ENCODE measurements at places on chromosomes 1 and 21.

GRCh38 chr21:45279446-45280177 is 8.1 kb downstream of the POFUT2 start:
- DNase-seq = no peak

DNA sequence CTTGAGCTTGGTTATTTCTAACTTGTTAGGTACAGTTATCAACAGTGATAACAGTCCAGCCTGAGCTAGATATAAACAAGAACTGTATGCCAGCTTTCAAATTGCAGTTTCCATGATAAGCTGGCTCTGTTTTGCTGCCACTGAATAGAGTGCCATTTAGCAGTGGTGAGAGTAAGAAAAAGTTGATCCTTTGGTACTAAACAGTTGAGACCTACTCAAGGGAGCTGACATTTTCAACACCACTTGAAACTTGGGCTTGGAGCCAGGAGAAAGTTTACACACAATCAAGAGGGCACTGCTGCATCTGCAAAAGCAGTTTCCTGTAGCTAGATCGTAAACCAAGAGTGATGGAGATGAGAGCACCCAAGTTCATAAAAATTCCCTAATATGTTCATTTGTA is 131.3 kb downstream of the RGS7 start:
- DNase-seq = no peak

DNA sequence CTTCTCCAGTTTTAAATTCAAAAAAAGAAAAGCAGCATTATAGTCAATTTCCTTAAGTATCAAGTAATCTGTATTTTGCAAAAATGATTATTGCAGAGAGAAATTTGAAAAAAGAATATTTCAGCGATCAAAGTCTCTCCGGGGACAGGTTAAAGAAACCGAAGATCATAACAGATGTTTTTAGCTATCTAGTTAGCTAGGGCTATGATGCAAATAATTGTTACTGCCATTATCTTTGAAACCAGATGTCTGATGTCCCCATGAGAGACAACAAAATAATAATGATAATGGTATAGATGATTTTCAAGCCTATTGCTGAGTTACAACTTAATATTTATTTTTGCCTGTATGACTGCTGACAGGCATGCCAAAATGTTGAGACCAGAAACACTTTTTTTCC is 1326.0 kb downstream of the PLA2G4A start:
- DNase-seq = no peak

DNA sequence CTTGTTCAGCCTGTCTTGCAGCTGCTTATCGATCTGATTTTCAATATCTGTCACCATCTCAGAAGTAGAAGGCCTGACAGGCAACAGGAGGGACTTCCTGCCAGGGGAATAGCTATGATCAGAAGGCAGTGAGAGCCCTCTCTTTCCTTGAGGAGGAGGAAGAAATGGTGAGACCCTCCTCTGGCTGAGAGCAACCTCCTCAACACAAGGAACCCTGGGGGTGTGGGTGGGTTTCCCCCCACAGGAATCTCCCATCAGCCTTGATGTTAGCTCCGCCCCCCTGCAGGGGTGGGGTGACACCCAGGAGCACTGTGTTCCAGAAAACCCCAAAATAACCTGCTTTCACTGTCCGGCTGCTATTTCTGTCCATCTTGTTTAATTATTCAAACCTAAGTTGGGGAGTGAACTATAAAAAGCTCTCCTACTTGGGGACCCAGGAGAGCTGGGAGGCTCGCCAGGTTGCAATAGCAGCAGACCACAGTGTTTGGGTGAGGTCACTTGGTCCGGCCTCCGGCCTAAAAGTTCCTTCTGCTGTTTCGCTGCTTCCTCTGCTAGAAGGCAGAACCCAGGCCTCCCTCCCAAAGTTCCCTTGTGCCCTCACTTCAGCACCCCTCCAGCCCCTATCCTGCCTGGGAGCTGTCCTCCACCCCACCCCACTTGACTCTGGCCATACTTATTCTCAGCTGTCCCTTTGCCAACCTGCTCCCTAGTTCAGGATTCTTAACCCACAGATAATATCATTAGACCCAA is 7.8 kb upstream of the MEF2D start:
- DNase-seq = peak; percentile 37

GRCh38 chr1:32413507-32414185 is 19.4 kb upstream of the BSDC1 start:
- no peak for DNase-seq

DNA sequence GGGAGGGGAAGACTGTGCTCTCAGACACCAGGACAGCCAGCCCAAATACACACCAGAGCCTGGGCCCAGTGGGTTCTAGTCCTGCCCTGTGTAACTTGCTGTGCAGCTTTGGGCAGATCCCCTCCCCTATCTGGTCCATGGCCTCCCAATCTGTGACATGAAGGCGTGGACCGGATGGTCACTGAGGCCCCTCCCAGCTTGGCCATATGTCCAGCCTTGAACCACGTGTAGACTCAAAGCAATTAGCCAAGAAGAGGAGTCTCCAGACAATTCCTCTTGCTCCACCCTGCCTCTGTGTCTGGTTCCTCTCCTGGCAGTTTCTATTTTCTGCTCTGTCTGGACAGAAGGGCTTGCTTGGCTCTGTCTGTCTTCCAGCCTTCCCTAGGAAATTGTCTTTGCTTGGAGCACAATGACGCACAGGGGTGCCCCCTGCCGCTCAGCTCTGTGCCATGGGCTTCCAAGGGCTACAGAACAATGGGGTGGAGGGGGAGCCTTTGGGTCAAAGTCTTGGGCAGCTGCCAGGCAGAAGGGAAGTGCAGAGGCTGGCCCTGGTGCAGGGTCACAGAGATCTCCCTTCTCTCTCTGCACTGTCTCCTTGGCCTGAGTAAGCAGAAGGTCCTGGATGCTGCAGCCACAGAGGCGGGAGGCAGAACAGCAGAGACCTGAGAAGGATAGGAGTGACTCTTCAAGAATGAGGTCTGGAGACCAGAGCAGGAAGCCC is 66.1 kb downstream of the TENT5C start:
- DNase-seq = peak; percentile 13

Measured in C1 segment of cervical spinal cord (tissue), 14 donors.